Fibroblast of the aortic adventitia (primary cell): ENCODE measurements at places on chromosomes 6 and 20.

- DNase-seq, result peak; percentile 4
Measured at GRCh38 chr20:11057624-11058023, 383.8 kb upstream of the JAG1 start.

GRCh38 chr20:18879262-18879661, 65.7 kb downstream of the SCP2D1 start:
- no peak for DNase-seq

GRCh38 chr20:44649126-44649525, 2.4 kb downstream of the ADA start:
- DNase-seq, result no peak

- DNase-seq, result no peak
Measured at GRCh38 chr6:51559059-51559458, 528.4 kb downstream of the PKHD1 start.

DNA sequence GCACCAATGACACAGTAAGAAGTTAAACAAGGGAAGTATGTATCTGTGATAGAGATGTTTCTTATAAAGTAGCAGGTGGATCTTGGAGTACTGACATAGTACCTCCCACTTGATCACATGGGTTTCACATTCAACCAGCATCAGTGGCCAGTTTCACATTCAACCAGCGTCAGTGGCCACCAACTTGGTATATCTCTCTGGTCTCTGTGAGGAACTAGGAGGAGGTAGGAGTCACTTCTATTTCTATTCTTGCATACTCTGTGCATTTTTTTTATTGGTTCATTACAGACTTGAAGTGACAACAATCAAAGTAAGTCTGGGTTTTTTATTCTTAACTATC, 200.3 kb upstream of the SIM1 start:
- DNase-seq, result no peak

DNA sequence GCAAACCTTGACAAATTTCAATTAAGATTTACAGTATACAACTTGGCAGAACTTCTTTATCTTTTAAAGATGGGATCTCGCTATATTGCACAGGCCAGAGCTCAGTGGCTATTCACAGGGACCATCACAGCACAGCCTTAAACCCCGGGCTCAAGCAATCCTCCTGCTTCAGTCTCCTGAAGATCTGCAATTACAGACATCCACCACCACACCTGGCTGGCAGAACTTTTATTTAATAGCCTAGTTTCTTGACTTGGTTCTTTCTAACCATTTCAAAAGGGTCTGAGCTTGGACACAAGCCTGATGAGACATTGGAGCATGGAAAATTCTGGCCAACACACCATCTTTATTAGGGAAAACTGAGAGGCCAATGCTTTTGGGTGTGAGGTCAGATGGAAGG, 151.6 kb upstream of the KCNG1 start:
- DNase-seq, result no peak

DNA sequence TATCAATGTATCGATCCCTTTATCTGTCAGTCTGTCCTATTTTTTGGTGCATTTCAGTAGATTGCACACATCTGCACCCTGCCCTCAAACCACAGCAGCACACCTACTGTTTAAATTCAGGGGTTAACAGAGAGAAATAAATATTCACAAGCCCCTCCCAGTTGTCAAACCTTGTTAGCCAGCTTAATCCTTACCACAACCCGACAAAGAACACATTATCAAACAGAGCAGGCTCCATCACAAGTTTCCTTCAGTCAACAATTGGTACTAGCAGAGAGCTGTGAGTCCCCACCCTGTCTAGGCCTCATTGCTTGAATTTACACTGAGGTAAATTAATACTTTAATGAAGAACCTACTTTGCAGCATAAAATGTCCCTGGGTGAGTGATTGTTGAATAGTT, 249.8 kb downstream of the FNDC1 start:
- DNase-seq, result no peak

- DNase-seq, result peak; percentile 49
Measured at GRCh38 chr6:25122001-25122400, 157.2 kb upstream of the CARMIL1 start.

- no peak for DNase-seq
Measured at GRCh38 chr20:32234135-32234808, 26.6 kb downstream of the POFUT1 start.

DNA sequence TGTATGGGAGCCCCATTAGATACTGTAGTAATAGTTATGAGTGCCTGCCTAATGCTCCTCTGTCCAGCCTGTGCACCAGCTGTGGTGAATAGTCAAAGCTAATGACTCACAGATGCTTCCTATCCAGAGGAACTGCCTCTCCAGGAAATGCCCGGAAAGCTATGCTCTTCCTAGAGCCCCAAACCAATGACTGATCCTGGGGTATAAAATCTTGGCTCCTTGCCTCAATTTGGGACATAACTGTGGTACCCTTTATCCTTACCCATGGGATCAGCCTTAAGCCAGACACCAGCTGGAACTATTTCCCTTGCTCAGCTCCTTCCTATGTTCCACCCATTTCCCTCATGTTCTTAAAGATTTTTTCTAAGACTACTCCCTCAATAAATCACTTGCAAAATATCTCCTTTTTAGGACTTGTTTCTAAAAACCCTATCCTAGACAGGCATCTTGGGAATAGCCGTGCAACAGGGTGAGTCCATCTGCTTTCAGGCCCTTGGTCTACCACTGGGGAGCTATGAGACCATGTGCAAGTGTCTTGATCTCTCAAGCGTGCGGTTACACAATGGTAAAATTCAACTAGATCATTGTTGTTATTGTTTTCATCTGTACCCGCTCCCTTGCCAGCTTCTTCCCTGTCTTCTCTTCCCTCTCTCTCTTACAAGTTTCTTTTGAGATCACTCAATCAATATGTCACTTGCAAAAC, 283.7 kb downstream of the BTBD3 start:
- DNase-seq, result peak; percentile 53

- no peak for DNase-seq
Measured at GRCh38 chr6:128076843-128077242, 176.0 kb upstream of the THEMIS start.

DNA sequence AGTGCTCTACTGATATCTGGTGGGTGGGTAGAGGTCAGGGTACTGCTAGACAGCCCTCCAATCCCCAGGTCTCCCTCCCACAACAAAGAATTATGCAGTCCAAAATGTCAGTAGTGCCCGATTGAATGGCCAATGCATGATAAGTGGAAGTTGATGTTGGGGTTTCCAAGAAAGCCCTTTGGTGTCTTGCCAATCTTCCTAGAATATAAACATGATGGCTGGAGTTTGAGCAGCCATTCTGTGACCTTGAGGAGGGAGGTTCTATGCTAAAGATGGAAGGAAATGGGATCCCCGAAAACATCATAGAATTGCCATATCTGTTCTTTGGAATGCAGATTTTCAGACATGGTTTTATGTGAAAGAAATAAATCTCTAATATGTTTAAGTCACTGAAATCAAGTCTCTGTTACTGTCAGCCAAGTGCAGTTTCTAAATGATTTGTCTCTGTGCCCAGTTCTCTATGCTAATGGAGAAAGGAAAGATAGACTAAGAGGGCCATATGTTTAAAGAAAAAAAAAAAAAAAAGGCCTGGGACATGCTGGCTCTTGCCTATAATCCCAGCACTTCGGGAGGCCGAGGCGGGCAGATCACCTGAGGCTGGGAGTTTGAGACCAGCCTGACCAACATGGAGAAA, 32.8 kb upstream of the PTPN1 start:
- no peak for DNase-seq

- DNase-seq, result peak; percentile 56
Measured at GRCh38 chr20:24100370-24101011, 111.9 kb upstream of the GGTLC1 start.

GRCh38 chr6:97644353-97644752, 361.3 kb upstream of the MMS22L start:
- no peak for DNase-seq

DNA sequence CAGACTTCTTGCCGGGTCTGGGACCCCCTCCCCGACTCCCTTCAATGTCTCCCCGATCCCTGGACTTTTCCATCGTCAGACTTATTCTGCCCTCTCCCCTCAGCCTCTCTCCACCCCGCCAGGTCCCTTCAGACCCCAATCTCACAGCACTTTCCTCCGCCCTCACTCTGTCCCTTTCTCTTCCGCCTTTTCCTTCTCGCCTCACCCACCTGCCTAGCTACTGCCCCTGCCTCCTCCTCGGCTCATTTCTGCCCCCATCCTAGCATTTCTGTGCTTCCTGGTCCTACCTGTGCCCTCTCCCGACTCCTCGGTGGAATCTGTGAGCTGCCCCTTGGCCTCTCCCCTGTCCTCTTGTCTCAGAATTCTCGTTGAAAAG, 616 bp downstream of the CHMP4B start:
- DNase-seq, result no peak

DNA sequence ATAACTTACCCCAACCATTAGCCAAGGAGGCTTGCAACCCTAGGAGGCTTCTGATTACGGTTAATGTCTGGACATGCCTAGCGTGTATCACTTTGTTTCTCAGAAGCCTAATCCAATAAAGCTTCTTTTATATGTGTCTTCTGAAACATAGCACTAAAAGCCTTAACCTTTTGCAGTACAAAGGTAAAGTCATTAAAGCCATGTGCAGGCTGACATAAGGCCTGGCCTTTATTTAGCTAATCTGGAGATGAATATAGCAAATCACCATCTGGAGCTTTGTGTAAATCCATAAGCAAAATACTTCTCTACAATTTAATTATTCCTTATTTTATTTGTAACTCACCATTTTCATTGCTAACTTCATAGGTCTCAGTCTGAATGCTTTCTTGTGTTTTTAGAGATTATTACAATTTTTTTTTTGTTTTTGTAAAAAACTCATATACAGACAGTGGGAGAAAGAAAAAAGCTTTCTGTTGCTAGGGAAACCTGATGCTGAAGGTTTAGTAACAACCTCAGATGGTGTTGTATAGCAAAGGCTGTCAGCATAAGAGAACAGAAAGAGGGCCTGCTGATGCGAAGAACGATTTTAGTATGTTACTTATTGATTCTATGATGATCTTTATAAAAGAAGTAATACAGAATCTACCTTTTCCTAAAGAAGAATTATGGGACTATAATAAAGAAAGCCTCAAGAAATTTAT, at the start of gene EYS:
Gene EYS, minus strand, starts transcription at position 101 of the 701 bp plus-strand sequence. CDS start 211,816 bp downstream, outside the sequence.
- DNase-seq, result no peak

- DNase-seq, result no peak
Measured at GRCh38 chr20:37598575-37599342, 71.1 kb upstream of the BLCAP start.

DNA sequence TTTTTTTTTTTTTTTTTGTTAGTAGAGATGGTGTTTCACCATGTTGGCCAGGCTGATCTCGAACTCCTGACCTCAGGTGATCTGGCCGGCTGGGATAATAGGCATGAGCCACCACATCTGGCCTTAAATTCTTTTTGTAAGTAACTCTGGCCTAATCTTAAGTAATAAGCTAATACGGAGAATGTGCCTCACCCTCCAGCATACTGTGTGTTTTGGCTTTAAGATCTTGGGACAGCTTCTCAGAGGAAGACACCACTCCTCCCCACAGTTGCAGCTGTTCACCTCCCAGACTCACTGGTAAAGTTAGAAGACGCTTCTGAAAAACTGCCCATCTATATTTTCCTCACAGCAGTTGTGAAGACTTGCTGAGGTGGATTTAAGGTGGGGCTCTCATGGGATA, 120.8 kb downstream of the CCDC170 start:
- DNase-seq, result no peak

DNA sequence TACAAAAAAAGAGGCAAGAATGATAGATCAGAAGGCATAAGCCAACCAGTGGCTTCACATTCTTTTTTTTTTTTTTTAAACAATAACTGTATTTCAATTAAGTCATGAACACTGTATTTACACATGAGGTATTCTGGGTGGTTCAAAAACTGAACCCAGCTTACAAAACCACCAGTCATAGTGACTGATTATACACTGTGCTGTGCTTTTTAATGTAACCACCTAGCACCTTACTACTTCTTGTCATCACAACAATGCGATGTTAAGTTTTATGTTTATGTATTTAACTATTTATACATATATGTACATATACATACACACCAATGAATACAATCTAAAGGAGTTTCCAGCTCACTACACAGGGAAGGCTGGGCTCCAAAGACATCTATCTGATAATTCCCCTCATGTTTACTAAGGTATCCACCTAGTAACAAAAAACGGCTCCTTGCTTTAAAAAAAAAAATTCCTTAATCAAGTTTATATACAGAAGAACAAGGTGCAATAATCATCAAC, 87.1 kb upstream of the PLN start:
- no peak for DNase-seq

DNA sequence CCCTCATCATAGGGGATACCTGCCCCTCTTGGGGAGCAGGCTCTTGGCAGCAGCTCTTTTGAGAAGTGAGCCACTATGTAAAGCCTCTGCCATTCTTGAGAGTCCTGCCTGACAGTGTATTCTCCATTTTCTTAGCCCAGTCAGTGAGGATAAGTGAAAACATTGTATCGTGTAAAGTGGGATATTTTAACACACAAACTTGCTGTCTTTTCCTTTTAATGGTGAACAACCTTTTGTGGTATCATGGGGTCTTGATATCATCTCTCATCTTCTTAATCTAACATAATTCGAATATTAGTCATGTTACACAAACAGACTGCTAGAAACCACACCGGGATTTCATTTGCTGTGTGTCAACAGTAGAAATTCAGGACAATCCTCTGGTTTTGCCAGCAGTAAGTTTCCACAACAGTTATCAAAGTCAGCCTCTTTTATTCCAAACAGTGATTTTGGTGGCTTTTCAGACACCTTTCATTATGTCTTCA, 136.2 kb downstream of the HIVEP1 start:
- peak; percentile 52 for DNase-seq

DNA sequence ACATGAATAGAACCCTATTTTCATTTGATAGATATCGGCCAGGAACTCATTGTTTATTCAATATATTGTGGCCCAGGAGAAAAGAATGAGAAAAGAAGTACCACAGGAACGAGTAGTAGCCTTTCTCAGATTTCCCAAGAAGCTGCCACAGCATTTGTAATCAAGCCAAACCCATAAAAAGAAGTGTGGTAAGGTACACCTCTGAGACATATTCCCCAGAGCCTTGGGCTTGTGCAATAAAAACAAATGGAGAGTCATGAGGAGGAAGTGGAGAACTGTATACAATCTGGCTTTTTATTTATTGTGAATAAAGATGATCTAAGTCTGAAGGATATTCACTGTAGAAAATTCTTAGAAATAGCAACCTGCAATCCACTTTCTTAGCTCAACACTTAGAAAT, 36.7 kb downstream of the KIF6 start:
- peak; percentile 5 for DNase-seq

DNA sequence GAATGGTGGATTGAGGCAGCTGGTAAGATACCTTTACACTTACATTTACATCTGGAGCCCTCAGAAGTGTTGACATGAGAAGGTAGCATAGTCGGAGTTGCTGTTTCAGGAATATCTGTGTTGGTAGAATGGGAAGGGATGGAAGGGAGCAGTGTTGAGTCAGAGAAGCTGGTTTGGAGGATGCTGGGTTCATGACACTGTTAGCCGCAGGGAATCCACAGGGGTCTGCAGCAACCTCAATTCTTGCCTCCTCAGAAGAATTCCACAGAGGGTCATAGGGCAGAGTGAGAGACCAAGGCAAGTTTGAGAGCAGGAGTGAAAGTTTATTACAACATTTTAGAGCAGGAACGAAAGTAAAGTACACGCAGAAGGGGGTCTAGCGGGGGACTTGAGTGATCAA, 536.8 kb downstream of the QKI start:
- no peak for DNase-seq

- no peak for DNase-seq
Measured at GRCh38 chr6:7261852-7262461, 51.0 kb downstream of the SSR1 start.

- DNase-seq, result no peak
Measured at GRCh38 chr20:8880085-8880853, 188.6 kb upstream of the PLCB4 start.
